ENCODE measurements at places on chromosomes 12 and 14. TPM values are rescaled to one million over a fixed set of nuclear protein-coding genes. Genes with fewer than 3 reads are reported as not detected.

- H3K4me3 ChIP-seq: peak overlapping the region; percentile 92
- DNase-seq: no peak
- H3K4me1 ChIP-seq: no peaks in the 10 kb centered on the region
- no peaks in the 10 kb centered on the region for H3K27me3 ChIP-seq
- peak overlapping the region; percentile 93 for H3K27ac ChIP-seq
These were observed 58.9 kb downstream of the DDX51 start for GRCh38 chr12:132085291-132085635.

- H3K4me3 ChIP-seq: no peak overlapping the region
- H3K27ac ChIP-seq: no peak overlapping the region
- no peak for DNase-seq
- peaks cover 32% of the 10 kb centered on the region for H3K4me1 ChIP-seq
- no peaks in the 10 kb centered on the region for H3K36me3 ChIP-seq
- H3K27me3 ChIP-seq: no peaks in the 10 kb centered on the region
These were observed 25.5 kb upstream of the EMP1 start for GRCh38 chr12:13170892-13171490.

DNA sequence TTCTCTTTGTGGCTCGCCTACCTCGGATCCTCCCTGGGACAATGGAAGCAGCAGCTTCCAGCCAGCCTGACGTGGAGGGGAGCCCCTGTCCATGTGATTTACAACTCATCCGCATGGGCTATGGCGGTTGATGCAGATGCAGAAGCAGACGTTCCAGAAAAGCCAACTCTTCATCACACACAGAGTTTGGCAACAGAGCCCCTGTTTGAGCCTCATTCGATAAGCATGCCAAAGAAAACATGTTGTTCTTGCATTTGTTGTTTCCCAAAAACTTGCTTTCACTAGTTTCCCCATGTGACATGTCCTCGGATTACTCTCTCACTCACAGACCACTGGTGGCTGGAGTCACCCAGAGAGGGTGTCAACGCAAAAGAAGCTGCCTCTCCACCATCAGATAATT lies 16.4 kb upstream of the TC2N start:
- peak; percentile 87 for DNase-seq
- H3K4me3 ChIP-seq: no peak overlapping the region
- H3K27me3 ChIP-seq: no peaks in the 10 kb centered on the region
- H3K36me3 ChIP-seq: peaks cover 3% of the 10 kb centered on the region
- H3K27ac ChIP-seq: peak overlapping the region; percentile 72

Gene OTOGL
- total RNA-seq: 10.9 TPM

Gene ENDOU
- total RNA-seq: 0.55 TPM

Gene CCDC198
- total RNA-seq: not detected

DNA sequence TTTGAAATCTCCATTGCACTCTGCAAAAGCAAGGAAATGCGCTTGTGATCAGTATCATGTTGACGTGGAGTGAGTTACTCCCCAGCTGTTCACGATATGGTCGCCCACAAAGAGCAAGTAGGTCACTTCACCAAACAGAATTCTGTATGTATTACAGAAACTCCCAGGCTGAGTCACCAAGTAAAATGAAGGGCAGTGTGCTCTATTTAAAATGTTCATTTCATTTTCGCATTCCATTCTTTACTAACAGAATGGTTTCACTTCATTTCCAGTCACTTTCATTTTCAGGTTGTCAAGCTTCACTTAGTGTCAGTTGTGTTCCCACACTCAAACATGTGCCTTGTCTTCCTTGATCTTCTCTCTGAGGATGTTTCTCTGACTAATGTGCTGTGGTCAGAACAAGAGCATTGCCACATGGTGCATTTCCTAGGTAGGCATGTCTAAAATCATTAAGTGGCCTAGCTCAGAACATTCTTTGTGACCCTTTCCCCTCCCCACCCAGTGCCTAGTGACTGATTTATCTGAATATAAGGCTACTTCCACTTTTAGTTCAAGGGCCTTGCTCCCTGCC lies 391.2 kb downstream of the RAD51B start:
- H3K4me3 ChIP-seq: peak overlapping the region; percentile 18
- H3K27me3 ChIP-seq: no peaks in the 10 kb centered on the region
- peak overlapping the region; percentile 52 for H3K27ac ChIP-seq
- DNase-seq: no peak
- no peaks in the 10 kb centered on the region for H3K36me3 ChIP-seq

DNA sequence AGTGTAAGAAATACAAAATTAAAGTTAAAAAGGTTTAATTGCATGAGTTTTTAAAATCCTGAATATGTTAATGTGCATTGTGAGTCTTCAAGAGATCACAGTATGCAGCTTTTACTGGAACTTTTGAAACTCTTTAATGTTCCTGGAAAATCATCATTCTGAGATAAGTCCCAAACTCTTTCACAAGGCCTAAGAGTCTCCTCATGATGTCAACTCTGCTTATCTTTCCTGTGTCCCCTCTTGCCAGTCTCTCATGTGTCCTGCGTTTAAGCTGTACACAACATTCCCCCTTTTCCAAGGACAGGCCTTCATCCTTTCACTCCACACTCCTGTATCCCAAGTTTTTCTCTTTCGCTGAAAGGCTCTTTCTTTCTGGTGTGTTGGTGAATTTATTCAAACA lies 380.1 kb downstream of the SOX5 start:
- H3K4me1 ChIP-seq: no peaks in the 10 kb centered on the region
- no peak overlapping the region for H3K27ac ChIP-seq
- no peaks in the 10 kb centered on the region for H3K36me3 ChIP-seq
- H3K27me3 ChIP-seq: no peaks in the 10 kb centered on the region
- no peak for DNase-seq

Gene KCNH3
- total RNA-seq: 0.19 TPM

GRCh38 chr14:83101846-83102245 lies 1568.2 kb upstream of the SEL1L start:
- no peak overlapping the region for H3K4me3 ChIP-seq
- H3K27ac ChIP-seq: no peak overlapping the region
- H3K4me1 ChIP-seq: no peaks in the 10 kb centered on the region
- H3K27me3 ChIP-seq: no peaks in the 10 kb centered on the region
- no peak for DNase-seq
- no peaks in the 10 kb centered on the region for H3K36me3 ChIP-seq

DNA sequence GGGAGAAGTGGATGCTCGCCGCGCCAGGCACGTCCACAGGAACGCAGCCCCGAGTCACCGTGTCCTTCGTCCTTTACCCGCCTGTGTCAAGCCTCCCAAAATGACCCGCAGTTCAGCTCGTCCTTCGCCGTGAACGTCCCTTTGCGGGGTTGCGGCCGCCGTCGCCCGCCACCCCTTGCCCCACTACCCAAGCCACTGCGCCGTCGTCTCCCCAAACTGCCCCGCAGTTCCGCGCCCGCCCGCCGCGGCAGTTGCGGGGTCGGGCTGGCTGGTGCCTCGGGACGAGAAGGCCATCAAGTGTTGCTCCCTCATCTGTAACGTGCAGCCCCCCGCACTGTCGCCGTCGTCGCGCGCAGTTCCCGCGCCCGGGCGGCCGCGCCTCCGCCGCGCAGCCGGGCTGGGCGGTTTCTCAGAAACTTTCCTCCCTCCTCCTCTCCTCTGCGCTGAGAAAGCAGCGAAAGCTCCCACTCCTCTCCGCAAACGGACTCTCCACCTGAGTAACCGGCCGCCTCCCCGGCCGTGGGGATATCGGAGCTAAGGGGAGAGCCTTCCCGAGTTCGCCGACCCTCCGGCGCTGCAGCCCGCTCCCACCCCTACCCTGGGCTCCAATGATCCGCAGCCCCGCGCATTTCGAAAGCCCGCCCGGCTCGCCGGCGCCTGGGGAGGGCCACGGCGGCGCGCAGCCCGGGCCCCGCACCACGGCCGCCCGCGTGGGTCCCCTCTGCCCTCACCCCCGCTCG lies 6.7 kb downstream of the CDKN1B start:
- peak overlapping the region; percentile 100 for H3K27ac ChIP-seq
- H3K36me3 ChIP-seq: peaks cover 25% of the 10 kb centered on the region
- peaks cover 50% of the 10 kb centered on the region for H3K4me1 ChIP-seq
- peak overlapping the region; percentile 78 for H3K4me3 ChIP-seq

Gene MYF6
- 0.28 TPM for total RNA-seq

Gene GNB3
- 0.83 TPM for total RNA-seq

Gene EPYC
- not detected for total RNA-seq

DNA sequence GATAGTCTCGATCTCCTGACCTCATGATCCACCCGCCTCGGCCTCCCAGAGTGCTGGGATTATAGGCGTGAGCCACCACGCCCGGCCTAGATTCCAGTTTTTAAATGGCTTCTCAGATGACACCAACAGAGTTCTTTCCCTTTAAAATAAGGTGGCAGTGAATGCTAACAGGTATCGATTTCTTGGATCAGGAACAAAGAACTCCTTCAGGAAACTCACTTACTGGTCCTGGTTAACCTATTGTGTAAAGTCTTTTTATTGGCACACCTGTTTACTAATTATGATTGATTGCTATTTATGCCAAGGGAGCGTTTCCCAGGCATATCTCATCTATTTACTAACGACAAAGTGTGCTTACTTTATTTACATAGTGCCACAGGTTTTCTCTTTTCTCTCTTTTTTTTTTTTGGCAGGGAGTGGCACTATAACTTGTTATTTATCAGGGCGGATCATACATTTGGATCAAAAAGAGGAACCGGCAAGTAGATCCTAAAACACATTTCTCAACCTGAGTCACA lies 89.7 kb downstream of the GLT1D1 start:
- H3K4me3 ChIP-seq: no peak overlapping the region
- no peaks in the 10 kb centered on the region for H3K36me3 ChIP-seq
- H3K4me1 ChIP-seq: no peaks in the 10 kb centered on the region
- DNase-seq: no peak
- H3K27ac ChIP-seq: no peak overlapping the region

DNA sequence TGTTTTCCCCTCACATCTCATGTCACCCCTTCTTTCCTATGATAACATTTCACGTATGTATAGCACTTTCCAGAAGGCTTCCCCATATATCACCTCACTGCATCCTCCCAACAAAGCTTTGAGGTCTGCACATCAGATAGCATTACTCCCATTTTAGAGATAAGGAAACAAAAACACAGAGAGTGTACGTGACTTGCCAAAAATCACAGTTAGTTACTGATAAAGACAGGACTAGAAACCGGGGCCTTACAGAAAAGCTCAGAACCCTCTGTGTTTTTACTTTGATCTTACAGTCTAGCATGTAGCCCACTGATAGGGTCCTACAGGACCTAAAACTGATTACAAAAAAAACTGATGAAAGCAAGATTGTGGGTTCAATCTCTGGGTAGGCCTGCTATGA lies 202.9 kb upstream of the CDKN3 start:
- H3K4me1 ChIP-seq: no peaks in the 10 kb centered on the region
- no peak overlapping the region for H3K4me3 ChIP-seq
- H3K36me3 ChIP-seq: no peaks in the 10 kb centered on the region

DNA sequence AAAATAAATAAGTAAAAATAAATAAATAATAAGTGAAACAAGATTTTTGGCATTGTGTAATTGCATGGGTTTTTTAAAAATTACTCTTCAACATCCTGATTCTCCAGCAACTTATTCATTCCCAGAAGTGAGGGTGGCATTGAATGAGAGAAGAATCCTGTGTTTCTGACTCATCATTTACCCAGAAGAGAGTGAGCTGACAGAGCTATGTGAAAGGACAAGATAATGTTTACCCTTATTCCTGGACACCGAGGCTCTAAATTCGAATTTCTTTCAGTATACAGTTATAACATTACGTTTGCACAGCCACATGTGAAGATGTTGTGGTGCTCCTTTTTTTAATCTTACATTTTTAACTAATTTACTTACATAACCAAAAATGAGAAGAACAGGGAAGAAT lies 36.4 kb downstream of the BBS10 start:
- no peaks in the 10 kb centered on the region for H3K27me3 ChIP-seq
- DNase-seq: no peak
- H3K27ac ChIP-seq: no peak overlapping the region
- no peak overlapping the region for H3K4me3 ChIP-seq

GRCh38 chr12:127558361-127558760 lies 708.6 kb upstream of the TMEM132C start:
- H3K4me1 ChIP-seq: no peaks in the 10 kb centered on the region
- no peaks in the 10 kb centered on the region for H3K36me3 ChIP-seq
- H3K4me3 ChIP-seq: no peak overlapping the region

Gene HOTAIR
- not detected for total RNA-seq

GRCh38 chr12:74595696-74596095 lies 58.1 kb downstream of the ATXN7L3B start:
- DNase-seq: no peak
- no peaks in the 10 kb centered on the region for H3K27me3 ChIP-seq
- no peak overlapping the region for H3K4me3 ChIP-seq
- H3K27ac ChIP-seq: no peak overlapping the region
- H3K36me3 ChIP-seq: no peaks in the 10 kb centered on the region

DNA sequence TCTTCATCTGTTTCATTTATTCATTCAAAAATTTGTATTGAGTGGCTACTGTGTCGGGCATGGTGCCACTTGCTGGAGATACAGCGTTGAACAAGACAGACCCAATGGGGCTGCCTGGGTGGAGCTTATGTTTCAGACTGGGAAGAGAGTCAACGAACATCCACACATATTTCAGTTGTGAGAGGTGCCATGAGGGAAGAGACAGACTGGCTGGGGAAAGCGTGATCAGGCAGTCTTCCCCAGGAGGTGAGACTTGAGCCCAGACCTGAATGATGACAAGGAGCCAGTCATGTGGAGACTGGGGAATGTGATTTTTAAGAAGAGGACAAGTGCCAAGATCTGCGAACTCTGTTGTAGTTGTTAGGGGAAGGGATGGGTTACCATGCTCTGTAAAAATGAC lies 12.2 kb downstream of the BICD1 start:
- no peaks in the 10 kb centered on the region for H3K36me3 ChIP-seq
- H3K4me3 ChIP-seq: no peak overlapping the region
- no peaks in the 10 kb centered on the region for H3K27me3 ChIP-seq
- H3K27ac ChIP-seq: no peak overlapping the region
- no peak for DNase-seq

DNA sequence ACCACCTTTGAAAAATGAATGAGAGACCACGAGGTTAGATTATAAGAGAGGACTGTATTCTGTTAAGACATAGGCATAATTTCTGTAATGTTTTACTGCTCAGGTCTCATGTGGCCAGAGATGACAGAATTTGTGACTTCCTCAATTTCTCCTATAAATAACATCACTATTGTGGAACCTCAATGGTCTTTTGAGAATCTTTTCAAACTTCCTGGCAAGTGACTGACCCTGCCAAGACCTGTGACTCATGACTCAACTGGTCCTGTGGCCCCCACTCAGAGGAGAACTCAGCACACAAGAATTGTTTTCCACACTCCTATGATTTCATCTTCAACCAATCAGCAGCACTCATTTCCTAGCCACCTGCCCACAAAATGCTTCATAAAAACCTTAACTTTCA lies 508.2 kb upstream of the ATP2B1 start:
- no peaks in the 10 kb centered on the region for H3K36me3 ChIP-seq
- H3K4me3 ChIP-seq: no peak overlapping the region
- no peak overlapping the region for H3K27ac ChIP-seq
- DNase-seq: no peak

DNA sequence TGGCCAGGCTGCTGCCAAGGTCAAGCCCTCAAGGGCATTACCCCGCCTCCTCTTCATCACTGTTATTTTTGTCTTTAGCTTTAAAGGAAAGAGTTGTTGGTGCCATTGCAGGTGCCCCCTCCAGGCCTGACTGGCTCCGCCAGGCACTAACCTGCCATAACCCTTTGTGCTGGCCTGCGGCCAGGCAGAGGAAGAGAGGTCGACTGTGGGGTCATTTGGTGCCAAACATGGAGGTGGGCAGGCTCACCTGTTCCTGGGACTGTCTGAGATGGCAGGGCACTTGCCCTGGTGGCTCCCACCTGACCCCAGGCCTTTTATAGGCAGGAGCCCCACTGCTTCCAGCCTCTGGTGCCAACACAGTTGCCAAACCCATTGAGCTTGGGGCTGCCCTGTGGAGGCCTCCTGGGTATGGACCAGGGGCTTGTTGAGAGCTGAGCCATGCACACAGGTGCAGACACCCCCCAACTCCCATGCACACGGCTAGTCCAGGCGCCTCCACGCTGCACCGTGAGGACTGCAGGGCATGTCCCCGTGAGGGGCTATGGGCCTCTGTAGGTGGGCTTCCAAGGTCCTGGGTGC lies 29.4 kb upstream of the PLD4 start:
- H3K4me1 ChIP-seq: no peaks in the 10 kb centered on the region
- DNase-seq: no peak
- H3K27ac ChIP-seq: no peak overlapping the region
- H3K27me3 ChIP-seq: no peaks in the 10 kb centered on the region
